Fibroblast of the aortic adventitia (primary cell): ENCODE measurements at places on chromosomes 1 and 21. TPM values are rescaled to one million over a fixed set of nuclear protein-coding genes. Genes with fewer than 3 reads are reported as not detected.

WNT2B gene
- 1.8 and 2.4 TPM in 2 replicates for total RNA-seq

CAMK2N1 gene
- total RNA-seq, result 5.2 and 28.5 TPM in 2 replicates

DIPK1A gene
- 17.1 and 19.0 TPM in 2 replicates for total RNA-seq

ANGPTL7 gene
- total RNA-seq, result under 0.01 and 0.65 TPM in 2 replicates

ZNF695 gene
- 0.82 and 1.4 TPM in 2 replicates for total RNA-seq

TDRD5 gene
- not detected in 2 replicates for total RNA-seq

RXFP4 gene
- 0.09 TPM in 1 of 2 replicates, not detected in the other for total RNA-seq

GORAB gene
- total RNA-seq, result 6.5 and 25.0 TPM in 2 replicates

IGSF5 gene
- 0.09 TPM in 1 of 2 replicates, not detected in the other for total RNA-seq

CATSPERE gene
- 0.49 and 1.1 TPM in 2 replicates for total RNA-seq

PTGS2 gene
- 1.2 and 15.0 TPM in 2 replicates for total RNA-seq

ASCL5 gene
- total RNA-seq, result not detected in 2 replicates

DR1 gene
- total RNA-seq, result 11.8 and 60.6 TPM in 2 replicates

SPRR4 gene
- not detected in 2 replicates for total RNA-seq

SFN gene
- 1.1 TPM in 1 of 2 replicates, not detected in the other for total RNA-seq

LAMTOR5 gene
- 43.3 and 96.5 TPM in 2 replicates for total RNA-seq

PGLYRP3 gene
- total RNA-seq, result not detected in 2 replicates

KRTAP23-1 gene
- not detected in 2 replicates for total RNA-seq

PRR9 gene
- total RNA-seq, result not detected in 2 replicates

CLCA1 gene
- total RNA-seq, result not detected in 2 replicates

PAQR6 gene
- 0.63 TPM in 1 of 2 replicates, not detected in the other for total RNA-seq

KPRP gene
- total RNA-seq, result not detected in 2 replicates

EVI5 gene
- total RNA-seq, result 55.3 and 126 TPM in 2 replicates

CREB3L4 gene
- 3.3 and 5.9 TPM in 2 replicates for total RNA-seq

TTLL10 gene
- not detected in 2 replicates for total RNA-seq

TSPAN2 gene
- 0.18 and 2.5 TPM in 2 replicates for total RNA-seq

CRYAA gene
- not detected in 2 replicates for total RNA-seq

RPTN gene
- total RNA-seq, result not detected in 2 replicates

OR2L5 gene
- total RNA-seq, result under 0.01 TPM in 1 of 2 replicates, not detected in the other

PTPN7 gene
- total RNA-seq, result not detected in 2 replicates

F3 gene
- 6.9 and 24.0 TPM in 2 replicates for total RNA-seq

FAM3B gene
- total RNA-seq, result not detected in 2 replicates

EDARADD gene
- total RNA-seq, result not detected in 2 replicates

HIPK1 gene
- 17.2 and 38.2 TPM in 2 replicates for total RNA-seq

MEX3A gene
- 0.90 TPM in 2 replicates for total RNA-seq

FCRL5 gene
- not detected in 2 replicates for total RNA-seq

NOS1AP gene
- total RNA-seq, result 0.18 TPM in 1 of 2 replicates, not detected in the other

BNIPL gene
- total RNA-seq, result 0.18 and 0.33 TPM in 2 replicates

KRTAP21-2 gene
- total RNA-seq, result not detected in 2 replicates

IFNGR2 gene
- total RNA-seq, result 10.6 and 64.2 TPM in 2 replicates

TMPRSS2 gene
- total RNA-seq, result not detected in 2 replicates

FNDC10 gene
- 4.5 and 5.9 TPM in 2 replicates for total RNA-seq

INSRR gene
- total RNA-seq, result 0.08 TPM in 1 of 2 replicates, not detected in the other

KRTAP10-9 gene
- not detected in 2 replicates for total RNA-seq

FCER1G gene
- total RNA-seq, result not detected in 2 replicates

IARS2 gene
- total RNA-seq, result 89.4 and 132 TPM in 2 replicates

LCE5A gene
- not detected in 2 replicates for total RNA-seq

PRDM16 gene
- 0.98 and 11.3 TPM in 2 replicates for total RNA-seq

GPX7 gene
- total RNA-seq, result 10.8 and 31.0 TPM in 2 replicates

STUM gene
- 0.98 TPM in 1 of 2 replicates, not detected in the other for total RNA-seq

CLIC6 gene
- total RNA-seq, result 0.18 TPM in 1 of 2 replicates, not detected in the other

KRTAP10-6 gene
- total RNA-seq, result not detected in 2 replicates

HSF2BP gene
- 2.3 and 7.3 TPM in 2 replicates for total RNA-seq
